Natural killer cell (primary cell): ENCODE measurements at places on chromosomes 1 and 21. TPM values are rescaled to one million over a fixed set of nuclear protein-coding genes. Genes with fewer than 3 reads are reported as not detected.

The CADM3 gene
- not detected for total RNA-seq

The OPTC gene
- not detected for total RNA-seq

The CD247 gene
- 1,027 TPM for total RNA-seq

The RGS16 gene
- 9.6 TPM for total RNA-seq

The HRNR gene
- not detected for total RNA-seq

The RIMS3 gene
- 2.1 TPM for total RNA-seq

The BLACAT1 gene
- 0.09 TPM for total RNA-seq
